ENCODE measurements at places on chromosomes 11 and 22. TPM values are rescaled to one million over a fixed set of nuclear protein-coding genes. Genes with fewer than 3 reads are reported as not detected.

DNA sequence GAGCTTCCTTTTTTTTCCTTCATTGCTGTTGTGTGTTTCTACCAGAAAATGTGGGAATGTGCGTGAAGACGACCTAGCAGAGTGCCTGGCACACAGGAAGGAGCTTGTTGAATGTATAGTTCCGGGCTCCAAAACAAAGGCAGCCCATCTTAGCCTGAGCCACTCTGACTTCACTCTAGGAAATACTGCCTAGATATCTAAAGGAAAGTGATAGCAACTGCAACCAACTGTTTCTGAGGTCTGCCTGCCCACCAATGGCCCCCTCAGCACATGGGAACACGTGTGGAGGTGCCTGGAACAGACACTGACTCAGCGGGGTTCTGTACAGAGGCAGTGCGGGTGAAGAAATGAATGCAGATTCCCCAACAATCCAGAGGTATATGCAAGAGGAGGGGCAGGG lies 14.7 kb upstream of the XBP1 start:
- no peak for DNase-seq

DNA sequence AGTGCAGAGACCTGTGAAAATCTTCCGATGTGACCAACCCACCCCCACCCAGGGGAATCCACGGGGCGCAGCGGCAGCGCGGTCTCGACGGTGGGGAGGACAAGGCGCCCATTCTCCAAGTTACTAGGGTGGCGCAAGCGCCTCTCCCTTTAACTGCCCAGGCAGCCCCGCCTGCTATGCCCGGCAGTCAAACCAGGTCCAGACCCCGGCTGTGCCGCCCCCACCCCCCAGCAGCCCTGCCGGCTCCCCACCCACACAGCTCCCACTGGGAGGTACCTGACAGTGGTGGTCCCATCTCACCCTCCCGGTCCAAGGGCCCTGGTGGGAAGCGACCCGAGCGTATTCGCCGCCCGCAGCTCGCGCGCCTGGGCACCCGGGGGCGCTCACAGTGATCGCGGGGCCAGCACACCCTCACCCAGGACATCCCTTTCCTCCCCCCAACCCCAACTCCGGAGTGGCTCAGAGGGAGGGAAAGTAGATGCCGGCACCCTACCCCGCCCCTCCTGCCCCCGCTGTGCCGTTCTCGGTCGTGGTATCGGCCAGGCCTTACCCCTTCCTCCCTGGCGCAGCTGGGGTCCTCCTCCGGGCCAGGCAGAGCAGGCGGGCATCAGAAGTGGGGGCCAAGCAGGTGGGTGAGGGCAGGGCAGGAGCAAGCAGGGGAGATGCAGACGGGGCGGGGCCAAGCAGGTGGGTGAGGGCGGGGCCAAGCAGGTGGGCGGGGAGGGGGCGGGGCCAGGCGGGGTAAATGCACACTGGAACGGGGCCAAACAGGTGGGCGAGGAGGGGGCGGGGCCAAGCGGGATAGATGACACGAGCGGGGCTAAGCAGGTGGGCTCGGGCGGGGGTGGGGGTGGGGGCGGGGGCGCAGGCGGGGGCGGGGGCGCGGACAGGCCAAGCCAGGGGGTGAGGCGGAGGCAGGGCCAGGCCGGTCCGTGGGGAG lies at the start of gene TRPM5:
Gene TRPM5 (minus strand): TSS at position 634 of the 940 bp plus-strand sequence. CDS start 21,478 bp downstream, outside the sequence.
- DNase-seq, result no peak

SLC17A6 gene
- 0.10 TPM for total RNA-seq

PNPLA5 gene
- total RNA-seq, result 2.3 TPM

PDGFB gene
- 10.9 TPM for total RNA-seq

GRCh38 chr11:75233754-75234172 lies 6.8 kb upstream of the TPBGL start:
- DNase-seq, result no peak

DNA sequence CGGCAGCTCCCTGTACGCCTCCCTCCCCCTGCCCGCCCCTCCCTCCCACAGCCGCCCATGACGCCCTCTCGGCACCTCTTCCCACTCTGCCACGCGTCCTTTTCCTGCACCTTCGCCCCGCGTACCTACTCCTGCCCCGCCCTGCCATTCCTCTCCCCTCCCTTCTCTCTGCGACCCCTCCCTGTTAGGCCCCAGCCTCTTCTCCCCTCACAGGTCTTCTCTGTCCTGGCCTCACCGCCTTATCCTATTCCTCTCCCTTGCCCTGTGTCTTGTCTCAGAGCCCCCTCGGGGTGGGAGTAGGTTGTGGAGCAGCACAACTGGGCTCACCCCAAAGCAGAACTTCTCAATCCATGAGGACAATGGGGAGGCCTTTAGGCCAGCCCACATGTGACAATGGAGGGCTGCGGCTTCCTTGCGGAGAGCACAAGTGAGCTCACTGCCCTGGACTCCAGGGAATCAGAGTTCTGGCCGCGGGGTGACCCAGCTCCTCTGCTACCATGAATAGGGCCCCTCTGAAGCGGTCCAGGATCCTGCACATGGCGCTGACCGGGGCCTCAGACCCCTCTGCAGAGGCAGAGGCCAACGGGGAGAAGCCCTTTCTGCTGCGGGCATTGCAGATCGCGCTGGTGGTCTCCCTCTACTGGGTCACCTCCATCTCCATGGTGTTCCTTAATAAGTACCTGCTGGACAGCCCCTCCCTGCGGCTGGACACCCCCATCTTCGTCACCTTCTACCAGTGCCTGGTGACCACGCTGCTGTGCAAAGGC lies 539 bp downstream of the SLC35C1 start:
- DNase-seq, result peak; percentile 42

GRCh38 chr11:101034076-101034475 lies 95.5 kb downstream of the PGR start:
- DNase-seq, result peak; percentile 36

IL17REL gene
- not detected for total RNA-seq

SCGB1A1 gene
- not detected for total RNA-seq

CAPN1 gene
- 79.7 TPM for total RNA-seq

DNA sequence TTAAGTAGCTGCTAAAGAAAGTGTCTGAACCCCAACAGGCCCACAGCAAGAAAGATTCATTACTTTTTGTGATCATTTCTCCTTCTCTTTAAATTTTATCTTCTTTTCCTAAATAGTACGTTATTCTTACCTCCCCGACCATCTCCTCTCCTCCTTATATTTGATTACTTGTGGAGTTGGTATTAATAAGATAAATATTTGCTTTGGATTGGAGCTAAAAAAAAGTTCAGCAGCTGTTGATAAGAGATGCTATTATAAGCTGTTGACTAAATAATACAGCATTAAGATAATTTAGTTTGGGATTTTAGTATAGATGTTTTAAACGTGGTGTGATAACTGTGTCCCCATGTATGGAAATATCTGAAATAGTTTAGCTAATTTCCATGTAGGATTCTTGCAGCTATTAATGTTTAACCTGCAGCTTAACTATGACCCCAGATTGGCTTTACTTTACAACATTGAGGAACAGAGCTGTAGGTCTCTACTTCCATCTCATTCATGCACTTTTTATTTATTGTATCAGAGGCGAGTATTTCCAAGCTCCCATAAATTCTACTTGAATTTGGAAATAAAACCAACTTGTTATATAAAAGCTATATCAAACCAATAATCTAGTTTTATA lies 37.8 kb downstream of the ZNF143 start:
- DNase-seq, result no peak

TCN1 gene
- 12.0 TPM for total RNA-seq

IL18 gene
- total RNA-seq, result 21.6 TPM

FAM180B gene
- total RNA-seq, result 0.99 TPM

DNA sequence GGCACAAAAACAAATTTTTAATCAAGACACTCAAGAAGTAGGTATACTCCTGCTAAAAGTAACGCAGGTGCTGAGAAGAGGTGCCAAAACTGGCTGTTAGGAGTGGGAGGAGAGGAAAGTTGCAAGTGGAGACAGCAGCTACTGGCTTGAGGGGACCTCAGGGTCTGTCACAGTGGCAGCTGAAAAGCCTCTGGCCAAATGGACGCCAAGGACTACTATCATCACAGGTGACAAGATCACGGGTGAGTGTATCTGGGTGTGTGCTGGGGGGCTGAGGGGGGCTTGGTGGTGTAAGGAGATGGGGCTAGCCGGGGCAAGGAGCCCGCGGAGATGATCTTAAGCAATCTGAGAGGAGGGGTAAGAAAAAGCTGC lies 687 bp downstream of the ZNF202 start:
- no peak for DNase-seq

GRCh38 chr11:129573161-129573560 lies 197.5 kb downstream of the BARX2 start:
- DNase-seq, result no peak

- no peak for DNase-seq
Measured at GRCh38 chr11:123601743-123602142, 52.7 kb downstream of the SCN3B start.

DNA sequence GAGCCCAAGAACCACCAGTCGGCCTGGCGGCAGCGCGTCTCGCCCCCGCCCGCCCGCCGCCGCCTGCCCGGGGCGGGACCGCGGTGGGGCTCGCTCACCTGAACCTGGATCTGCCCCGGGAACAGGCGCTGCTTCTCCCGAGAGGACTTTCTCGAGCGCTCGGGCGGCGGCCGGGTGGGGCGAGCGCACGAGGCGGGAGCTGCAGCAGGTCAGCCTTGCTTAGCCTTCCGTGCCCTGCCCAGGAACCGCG lies 133 bp downstream of the MYH9 start:
- DNase-seq, result no peak

DTX4 gene
- total RNA-seq, result 14.3 TPM

- DNase-seq, result peak; percentile 63
Measured at GRCh38 chr11:10320736-10321465, 16.0 kb downstream of the ADM start.

DNA sequence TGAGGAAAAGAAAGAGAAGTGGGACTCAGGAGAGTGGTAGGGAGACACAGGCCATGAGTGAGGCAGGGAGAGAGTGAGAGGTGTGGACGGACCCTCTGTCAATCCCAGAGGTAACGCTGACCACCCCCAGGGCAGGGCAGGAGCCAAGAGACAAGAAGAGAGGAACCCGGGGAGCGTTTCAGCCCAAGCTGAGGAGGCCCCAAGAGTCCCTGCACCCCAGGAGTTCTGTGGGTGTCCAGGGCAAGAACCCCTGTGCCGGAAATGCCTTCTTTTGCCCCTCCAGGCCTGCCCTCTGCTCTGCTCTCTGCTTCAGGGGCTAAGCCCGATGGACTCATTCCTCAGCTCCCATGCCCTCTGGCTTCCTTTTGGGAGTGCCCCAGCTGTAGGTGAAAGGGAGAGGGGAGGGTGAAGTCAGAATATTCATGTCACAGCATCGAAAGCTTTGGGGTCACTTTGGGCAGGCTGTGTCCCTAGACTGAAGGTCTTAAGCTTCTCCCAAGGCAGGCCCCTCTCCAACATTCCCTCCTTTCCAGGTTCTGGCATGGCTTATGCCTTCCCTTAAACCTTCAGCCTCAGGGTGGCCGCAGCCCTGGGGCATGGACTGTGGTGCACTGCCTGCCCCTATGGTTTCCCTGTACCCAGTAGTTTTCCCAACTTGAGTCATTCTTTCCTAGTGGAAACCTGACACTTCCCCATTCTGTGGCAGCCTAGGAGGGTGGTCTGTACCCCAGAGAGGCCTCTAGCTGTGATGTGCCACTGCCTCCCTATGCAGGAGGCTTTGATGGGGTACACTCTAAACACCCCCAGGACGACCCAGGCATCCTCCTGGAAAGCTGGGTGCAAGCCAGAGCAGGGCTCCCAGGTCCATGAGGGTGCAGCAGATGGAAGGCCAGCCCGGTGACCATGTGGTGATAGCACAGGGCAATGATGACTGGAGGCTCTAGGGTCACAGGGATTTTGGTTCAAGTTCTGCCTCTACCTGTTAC lies 27.1 kb downstream of the MYEOV start:
- no peak for DNase-seq

HTR3A gene
- 0.99 TPM for total RNA-seq

GRCh38 chr11:121645001-121645400 lies 192.2 kb upstream of the SORL1-AS1 start:
- DNase-seq, result no peak

- no peak for DNase-seq
Measured at GRCh38 chr22:20026204-20026908, 5.4 kb downstream of the TANGO2 start.

GRCh38 chr11:59247531-59248227 lies 35.0 kb upstream of the MPEG1 start:
- no peak for DNase-seq

- DNase-seq, result peak; percentile 12
Measured at GRCh38 chr11:45371251-45372115, 85.3 kb upstream of the SYT13 start.

GRCh38 chr11:47391711-47392432 lies 13.5 kb upstream of the SPI1 start:
- DNase-seq, result no peak

- DNase-seq, result no peak
Measured at GRCh38 chr11:35141571-35141971, 2.6 kb downstream of the CD44 start.

DNA sequence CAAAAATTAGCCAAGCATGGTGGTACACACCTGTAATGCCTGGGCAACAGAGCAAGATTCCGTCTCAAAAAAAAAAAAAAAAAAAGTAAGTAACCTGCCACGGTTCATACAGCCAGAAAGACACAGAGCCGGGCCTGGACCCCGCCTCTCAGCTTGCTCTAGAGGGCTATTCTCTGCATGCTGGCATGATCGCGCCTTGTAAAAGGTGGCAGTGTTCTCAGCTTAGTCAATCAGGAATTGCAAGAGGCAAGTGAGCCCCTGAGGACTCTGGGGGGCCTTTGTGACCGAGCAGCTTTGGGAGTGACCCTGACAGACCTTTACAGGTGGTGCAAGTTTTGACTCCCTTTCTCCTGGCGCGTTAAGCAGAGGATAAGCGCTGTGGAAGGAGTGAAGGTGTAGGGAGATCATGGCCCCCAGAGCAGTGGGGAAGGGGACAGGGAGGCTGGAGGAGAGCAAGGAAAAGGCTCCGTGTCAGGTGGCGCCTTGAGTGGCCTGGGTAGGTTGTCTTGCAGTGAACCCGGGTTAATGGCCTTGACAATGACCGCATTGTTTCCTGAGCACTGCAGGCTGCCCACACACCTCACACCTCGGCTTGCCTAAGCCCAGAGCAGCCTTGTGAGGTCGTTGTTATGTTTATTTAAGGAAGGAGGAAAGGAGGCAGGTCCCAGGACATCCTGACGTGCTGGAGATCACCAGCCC lies 48.9 kb downstream of the CDPF1 start:
- no peak for DNase-seq

- DNase-seq, result no peak
Measured at GRCh38 chr22:20032407-20032991, 11.6 kb downstream of the TANGO2 start.

CHADL gene
- total RNA-seq, result 2.8 TPM

DNA sequence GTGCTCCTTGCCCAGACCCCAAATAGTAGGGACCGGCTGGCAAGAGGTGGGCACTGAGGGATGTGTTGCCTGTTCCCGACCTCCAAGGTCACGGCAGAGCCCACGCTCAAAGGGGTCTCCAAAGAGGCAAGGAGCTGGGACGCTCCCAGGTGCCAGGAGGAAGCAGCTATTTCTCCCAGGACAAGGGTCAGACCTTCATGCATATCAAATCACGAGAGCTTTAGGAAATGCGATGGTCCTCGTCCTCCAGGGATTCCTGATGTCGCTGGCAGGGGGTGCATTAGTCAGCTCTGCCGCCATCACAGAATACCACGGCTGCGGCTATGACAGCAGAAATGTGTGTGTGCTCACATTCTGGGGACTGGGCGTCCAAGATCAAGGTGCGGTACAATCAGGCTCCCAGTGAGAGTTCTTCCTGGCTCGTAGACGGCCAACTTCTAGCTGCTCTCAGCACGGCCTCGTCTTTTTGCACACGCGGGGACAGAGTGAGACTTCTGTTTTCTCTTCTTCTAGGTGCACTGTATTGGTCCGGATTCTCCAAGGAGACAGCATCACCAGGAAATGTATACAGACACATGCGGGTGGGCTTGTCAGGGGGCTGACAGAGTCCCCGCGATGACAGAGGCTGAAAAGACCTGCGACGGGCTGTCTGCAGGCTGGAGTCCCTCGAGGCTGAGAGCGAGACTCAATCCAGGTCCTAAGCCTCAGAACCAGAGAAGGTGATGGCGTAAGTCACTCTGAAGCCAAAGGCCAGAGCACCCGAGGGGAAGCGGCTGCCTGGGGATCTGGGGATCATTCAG lies 81.6 kb downstream of the SHANK2 start:
- DNase-seq, result no peak

SLC22A9 gene
- not detected for total RNA-seq

All from skin of body (tissue), 3 donors.